ENCODE measurements at places on chromosomes 3 and 15.

DNA sequence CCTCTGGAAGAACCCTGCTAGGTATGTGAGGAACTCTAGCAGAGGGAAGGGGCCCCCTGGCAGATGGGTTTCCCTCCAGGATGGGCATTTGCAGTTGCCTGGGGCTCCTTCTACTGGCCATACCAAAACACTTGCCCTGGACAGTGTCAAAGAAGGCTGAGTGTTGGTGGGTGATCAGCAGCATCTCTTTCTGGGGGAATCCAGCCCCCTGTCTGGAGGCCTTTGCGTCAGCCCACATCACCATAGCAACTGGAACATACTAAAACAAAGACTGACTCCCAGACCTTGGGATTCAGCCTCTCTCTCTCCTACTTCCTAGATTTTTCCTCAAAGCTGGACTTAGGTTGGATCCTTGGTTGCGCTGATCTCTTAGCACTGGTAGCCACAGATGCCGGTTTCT lies 8.1 kb downstream of the CEMIP start:
- DNase-seq = no peak

DNA sequence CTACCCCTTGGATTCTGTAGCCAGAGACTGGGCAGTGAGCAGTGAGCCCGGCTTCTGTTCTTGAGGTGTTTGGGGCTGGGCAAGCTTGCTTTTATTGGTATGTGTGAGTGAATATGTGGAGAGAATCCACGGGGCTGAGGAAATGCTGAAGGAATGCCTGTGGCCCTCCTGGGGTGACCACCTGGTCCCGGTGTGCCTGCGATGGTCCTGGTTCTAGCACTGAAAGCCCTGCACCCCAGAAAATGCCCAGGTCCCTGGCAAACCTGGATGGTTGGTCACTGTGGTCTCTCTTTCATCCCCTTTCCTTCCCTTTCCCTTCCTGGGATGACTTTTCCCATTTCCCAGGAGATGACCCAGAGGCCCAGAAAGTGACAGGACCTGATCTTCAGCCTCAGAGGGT lies 4.2 kb downstream of the ZBTB47 start:
- no peak for DNase-seq

- no peak for DNase-seq
Measured at GRCh38 chr3:101189796-101190195, 130.6 kb downstream of the IMPG2 start.

DNA sequence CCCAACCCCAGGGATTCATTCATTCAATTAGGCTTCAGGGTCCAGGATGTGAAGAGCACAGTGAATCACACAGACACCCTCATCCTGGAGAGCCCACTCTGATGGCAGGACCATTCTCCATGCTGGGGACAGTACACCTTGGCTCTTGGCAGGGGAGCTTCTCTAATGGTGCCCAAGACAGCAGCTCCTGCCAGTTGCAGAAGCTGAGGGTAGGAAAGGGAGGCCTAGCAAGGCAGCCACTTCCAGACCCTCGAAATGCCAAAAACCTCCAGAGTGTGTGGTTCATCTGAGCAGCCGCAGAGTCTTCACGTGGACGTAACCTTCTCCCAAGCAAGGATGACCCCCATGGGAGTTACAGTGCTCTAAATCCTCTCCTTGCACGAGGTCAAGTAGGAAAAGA lies 186.2 kb downstream of the XXYLT1 start:
- DNase-seq = no peak

DNA sequence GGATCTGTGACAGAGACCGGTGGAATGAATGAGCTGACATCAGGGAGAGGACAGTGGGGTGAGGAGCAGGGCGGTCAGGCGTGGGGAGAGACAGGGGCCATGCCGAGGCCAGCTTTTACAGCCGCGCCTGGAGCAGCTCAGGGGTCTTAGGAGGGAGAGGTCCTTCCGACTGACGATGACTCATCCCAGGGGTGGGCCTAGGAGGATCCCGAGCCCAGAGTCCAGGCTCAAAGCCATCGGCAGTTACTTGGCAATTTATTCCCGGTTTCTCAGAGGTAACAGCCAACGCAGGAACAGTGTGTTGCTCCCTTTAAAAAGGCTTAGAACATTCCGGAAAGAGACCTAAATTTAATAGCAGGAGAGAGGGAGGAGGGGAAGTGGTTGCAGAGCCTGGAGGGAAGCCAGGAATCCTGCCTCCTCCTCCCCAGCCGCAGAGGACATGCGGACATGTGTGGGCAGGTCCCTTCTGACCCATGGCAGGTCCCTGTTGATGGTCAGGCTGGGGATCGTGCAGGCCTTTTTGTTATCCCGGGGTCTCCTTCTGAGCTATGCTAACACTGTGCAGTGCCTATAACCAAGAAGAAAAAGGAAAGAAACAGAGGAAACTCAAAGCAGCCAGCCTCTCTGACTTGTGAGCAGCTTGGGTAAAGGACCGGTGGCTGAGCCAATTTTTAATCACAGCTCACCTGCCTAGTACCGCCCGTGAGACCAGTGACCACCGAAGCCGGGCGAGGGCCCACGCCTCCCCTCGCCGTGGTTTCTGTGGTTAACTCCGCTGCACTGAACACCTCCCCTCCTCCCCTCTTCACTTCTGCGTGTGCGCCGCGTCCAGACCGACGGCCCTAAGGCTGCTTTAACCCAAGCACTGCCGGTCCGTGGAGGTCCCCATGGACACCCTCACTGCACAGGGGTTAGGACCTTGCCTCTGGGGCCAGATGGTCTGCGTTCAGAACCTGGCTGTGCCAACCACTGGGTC lies 392.4 kb upstream of the PROK2 start:
- DNase-seq = no peak

DNA sequence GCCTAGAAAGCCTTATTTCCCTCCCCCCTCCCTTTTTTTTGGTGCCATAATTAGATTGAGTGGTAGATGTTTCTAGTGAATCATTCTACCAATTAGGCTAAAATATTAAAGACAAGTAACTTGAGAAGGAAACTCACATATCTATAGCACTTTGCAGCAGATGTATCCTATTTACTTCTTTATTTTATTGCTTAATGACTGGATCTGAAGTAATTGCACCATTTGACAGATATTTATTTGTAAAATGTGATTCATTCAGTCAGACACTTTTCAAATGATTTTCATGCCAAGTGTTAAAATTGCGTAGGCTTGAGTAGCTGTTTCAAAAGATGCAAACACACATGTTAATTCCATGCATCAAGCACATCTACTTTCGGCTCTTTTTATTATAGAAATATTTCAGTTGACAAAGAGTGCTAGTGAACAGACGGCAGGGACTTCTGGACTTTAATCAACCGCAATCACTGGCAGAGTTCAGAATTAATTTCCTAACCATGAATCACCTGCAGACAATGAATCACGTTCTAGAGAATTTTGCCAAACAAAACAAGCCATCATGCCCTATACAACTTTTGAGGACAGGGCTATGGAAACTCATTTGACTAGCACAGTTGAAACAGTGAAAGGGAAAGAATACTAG lies 636.8 kb downstream of the MECOM start:
- DNase-seq = no peak

- no peak for DNase-seq
Measured at GRCh38 chr3:25486932-25487331, 58.9 kb downstream of the RARB start.

Measured in occipital lobe (tissue), 3 donors.